ENCODE measurements at places on chromosomes 6 and 20.

DNA sequence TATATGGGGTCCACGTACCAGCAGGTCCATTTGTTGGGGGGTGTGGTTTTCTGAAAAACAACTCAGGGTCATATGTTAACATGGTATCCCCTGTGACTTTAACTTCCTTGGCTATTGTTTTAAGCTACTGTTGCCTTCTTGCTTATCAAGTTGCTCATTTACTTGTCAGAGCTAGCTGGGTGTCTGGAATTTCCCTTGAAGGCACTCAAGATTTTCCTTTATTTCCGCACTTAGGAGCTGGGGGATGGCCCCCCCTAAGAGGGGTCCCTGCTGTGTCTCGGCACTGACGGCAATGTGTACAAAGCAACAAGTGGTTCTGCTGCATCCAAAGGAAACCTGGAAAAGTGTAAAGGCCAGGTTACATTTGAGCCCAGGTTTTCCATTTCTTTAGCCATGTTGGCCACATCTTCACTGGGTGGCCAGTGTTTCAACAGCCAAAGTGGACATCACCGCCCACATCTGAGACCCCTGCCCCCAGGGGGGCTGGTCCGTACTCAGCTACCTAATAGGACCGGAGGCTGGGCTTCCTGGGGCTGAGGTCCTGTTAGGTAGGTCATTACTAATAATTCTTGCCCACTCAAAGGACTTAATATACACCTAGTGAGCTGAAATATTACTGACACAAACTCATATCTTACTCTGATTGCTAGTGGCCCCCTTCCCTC lies 24.8 kb upstream of the SYNDIG1 start:
- DNase-seq, result no peak

GRCh38 chr6:113306552-113307145 lies 550.5 kb upstream of the MARCKS start:
- peak; percentile 17 for DNase-seq

DNA sequence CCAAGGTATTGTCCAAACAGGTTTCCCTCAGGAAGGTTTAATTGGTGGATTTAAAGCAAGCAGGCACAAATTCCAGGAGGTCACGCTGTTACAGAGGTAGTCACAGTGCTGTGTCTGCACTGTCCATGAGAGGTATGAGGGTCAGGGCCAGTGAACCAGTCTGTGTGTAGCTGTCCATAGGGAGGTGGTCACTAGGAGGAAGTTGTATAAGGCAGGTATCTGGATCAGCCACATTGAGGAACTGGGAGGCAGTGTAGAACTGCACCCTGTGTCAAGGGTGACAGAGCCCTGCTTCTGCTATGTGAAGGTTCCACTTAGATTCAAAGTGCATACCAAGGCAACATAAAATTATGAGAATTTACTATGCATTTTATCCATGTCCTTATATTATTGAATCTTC lies 73.3 kb downstream of the MAP3K4 start:
- DNase-seq, result no peak

DNA sequence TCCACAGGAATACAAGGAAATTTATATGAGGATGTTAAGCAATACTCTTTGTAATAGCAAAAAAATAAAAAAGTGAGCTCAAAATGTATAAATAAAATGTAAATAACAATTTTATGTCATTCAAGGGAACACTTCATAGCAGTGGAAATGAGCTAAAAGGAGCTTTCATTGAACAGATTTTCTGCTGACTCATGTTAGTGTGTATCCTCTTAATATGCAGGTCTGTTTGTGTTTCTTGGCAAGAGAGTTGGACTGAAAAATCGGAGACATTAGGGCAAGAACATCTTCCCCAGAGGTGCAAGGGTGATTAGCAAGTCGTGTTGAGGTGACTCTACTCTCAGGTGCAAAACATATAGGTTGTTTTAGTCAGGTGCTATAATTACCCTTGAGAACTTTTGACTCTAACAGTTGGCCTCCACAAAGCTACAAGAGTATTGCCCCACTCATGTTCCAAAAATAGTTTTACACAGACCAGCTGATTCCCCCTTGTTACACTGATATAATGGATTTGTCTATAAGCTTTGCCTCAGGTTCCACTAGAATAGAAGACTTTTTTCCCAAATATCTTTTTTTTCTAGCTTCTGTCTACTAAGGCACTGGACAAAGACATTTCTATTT lies 702.9 kb downstream of the TENT5A start:
- no peak for DNase-seq

DNA sequence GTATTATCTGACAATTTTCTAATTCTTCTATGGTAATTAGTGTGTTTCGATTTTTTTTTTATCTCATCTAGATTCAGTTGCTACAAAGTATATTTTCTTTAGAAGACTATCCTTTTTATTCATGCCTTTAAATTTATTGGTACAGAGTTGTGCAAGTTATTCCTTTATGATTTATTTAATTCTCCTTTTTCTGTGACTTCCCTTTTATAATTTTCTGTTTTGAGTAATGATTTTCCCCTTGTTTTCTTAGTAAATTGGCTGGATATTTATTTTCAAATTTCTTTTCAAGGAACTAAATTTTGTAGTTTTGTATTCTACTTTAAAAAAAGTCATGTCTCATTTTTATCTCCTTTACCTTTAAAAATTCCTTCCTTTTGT lies 2.4 kb upstream of the IL22RA2 start:
- DNase-seq, result no peak

DNA sequence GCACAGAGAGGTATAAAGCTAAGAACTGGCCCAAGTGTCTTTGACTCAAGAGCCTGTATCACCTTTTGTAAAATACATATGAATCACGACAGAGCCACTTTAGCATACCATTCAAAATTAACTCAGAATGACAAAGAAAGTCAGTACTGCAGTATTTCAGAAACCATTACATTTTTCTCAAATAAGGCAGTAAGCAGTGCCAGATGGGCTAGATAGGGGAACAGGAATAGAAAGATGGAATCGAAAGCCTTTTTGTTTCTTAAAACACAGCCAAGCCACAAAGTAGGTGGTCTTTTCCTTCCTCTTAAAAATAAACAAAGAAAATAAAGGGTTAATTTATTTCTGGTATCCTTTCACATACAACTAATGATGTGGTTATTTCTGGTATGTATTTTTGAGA lies 10.3 kb downstream of the CLDN20 start:
- no peak for DNase-seq

- DNase-seq, result no peak
These were observed 227.0 kb downstream of the BMP2 start for GRCh38 chr20:6994452-6994851.

DNA sequence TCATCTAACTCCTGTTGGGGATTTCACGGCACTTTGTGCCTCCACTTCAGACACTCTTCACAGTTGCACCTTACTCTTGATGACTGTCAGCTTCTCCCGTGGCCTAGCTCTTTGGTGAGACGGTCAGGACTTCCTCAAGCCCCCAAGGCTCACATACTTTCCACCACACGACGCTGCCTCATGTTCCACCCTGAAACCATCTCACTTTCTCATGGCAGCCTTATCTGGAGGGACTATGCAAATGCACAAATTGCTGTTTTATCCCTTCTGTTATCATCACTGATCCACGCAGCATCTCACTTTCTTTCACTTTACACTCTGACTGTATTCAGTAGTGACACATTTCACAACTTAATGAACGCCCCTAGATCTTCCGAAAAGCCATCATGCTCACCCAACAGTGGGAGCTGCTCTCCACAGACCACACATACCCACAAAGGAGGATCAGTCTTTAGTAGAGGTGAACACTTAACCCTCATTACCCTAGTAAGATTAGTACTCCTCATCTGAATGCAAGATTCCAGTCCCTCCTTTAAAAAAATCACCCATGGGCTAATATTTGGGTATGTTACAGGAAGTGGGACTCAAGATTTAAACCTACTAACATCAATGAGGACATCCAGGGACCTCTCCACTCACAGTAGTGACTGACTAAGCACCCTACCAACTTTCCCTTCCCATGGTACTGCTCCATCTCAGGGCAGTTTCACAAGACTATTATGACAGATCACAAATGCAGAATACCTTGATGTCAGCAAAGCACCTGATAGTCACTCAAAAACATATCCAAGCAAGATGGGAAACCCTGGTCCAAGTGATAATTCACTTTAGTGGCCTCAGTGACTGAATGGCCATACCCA lies 35.4 kb downstream of the FYN start:
- DNase-seq, result peak; percentile 60

DNA sequence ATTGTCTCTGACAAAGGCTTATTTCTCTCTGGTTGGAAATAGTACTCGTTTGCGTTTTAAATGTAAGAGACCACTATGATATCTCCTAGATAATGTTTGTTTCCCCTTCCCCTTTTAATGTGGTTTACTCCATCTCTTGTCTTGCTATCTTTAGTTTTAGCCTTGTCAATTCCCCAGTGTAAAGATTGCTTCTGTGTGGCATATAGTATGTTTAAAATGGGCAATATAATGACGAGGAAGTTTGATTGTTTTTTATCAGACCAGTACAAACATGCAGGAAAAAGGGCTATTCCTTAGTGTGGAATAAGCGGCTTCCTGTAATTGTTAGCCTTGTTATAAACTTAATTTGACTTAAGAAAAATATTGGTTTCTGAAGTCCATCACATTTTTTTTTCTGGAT lies 3.1 kb downstream of the QKI start:
- DNase-seq, result no peak

DNA sequence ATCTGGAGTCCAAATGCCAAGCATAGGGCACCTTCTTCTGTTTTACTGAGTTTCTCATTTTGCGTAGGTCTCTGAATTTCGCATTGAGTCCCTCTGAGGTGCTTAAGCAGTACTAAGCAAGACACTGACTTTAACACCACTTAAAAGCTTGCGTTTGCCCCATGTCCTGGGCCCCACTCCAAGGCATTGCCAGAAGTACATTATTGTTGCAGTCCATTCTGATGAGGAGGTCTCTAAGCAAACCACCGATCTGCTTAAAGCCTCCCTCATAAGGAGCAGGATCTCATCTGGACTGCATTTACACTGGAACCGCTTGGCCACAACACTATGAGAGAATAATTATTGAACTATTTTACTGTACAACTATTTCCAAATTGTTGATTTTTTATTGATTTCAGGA lies 16.3 kb downstream of the BMP2 start:
- DNase-seq, result no peak

DNA sequence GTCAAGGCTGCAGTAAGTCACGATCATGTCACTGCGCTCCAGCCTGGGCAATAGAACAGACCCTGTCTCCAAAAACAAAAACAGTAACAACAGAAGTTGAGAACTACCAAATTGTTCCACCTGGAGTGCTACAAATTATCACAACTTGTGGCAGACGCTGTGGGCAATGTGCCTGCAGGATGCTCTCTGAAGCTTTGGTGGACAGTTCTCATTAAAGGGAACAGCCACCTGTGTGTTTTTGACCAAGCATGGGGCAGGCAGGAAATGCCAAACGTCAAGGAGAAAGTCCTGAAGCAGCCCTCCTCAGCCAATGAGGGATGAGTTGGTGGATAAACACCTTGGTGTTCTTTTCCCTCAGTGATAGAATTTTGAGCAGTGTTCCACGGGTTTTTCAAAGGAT lies 15.8 kb downstream of the COX4I2 start:
- no peak for DNase-seq

DNA sequence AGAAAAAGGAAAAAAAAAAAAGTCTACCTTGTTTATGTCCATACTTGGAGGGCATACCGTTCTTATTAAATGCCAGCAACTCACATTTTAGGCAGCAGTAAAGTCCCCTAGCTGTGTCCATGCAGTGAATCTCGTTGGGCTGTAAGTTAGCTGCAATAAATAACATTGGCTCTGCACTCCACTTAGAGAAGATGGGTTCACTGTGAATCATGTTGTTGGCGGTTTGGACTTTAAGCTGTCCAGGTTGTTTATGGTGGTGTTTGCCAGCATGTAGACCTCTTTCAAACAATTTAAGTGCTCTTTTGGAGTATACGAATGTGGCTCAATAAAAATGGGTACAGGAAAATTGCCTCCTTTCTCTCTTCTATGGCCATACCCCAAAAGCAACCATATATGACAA lies 127.4 kb downstream of the ZNF217 start:
- DNase-seq, result no peak

DNA sequence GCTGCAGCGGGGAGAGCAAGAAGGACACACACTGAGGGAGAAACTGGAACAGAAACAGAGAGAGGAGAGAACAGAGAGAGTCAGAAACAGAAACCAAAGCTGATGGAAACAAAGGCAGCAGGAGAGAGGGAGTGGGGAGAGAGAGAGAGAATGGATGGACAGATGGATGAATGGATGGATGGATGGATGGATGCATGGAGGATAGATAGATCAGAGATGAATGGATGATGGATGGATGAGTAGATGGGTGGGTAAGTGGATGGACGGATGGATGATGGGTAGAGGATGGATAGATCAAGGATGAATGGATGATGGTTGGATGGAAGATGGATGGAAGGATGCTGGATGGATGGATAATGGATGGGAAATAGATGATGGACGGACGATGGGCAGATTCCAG lies 35.0 kb upstream of the PHACTR3 start:
- DNase-seq, result no peak

- DNase-seq, result no peak
These were observed 2.2 kb downstream of the CBLN4 start for GRCh38 chr20:56002908-56003800.

- no peak for DNase-seq
These were observed 284.8 kb downstream of the GMDS start for GRCh38 chr6:1960486-1961142.

- DNase-seq, result no peak
These were observed 31.9 kb upstream of the SIRPA start for GRCh38 chr20:1863296-1863695.

DNA sequence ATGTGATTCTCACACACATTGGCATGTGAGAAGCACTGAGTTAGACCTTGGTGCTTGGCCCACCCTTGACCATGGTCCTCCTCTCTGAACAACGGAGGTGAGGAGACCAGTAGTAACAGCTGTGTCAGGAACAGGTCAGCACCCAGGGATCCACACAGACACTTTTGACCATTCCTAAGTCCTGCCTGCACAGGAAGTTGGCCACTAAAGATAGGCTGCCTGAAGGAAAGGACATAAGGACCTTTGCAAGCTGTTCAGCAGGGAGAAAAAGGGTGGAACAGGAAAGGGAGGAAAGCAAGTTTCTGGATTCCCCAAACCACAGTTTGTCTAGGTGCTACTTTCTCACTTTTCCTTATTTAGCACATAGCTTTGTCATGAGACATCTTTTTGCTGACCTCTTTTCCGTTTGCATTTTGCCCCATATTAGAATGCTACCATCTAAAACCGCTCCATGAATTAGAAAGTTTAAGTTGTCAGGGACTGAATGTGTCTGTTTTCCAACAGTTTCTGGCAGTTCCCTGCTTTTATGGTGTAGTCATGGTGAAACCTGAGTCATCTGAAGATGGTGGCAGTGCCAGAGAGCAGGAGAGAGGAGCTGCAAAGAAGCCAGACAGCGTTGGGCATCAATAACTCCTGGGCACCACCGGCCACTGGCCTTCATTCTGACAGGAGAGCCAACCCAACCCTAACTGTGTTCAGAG lies 1.1 kb upstream of the CD109 start:
- DNase-seq, result no peak

DNA sequence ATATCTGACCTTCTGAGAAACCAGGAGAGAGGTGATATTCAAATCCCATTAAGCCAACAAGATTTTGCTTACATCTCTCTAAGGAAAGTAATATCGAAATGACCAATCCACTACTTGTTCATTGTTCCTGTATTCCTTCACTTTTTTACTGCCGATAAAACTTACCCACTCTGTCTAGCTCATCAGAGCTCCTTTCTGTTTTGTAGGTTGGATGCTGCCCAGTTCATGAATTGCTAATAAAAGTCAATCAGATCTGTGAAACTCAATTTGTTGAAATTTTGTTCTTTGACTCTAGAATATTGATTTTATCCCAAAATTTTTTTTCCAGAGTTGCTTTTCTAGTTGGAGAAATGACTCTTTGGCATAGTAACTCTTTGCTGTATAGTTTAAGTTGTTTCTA lies 148.9 kb upstream of the INSM1 start:
- DNase-seq, result no peak

All from activated T-helper 1 cell treated with anti-CD3 and anti-CD28 coated beads, Interleukin-12 subunit alpha, Interleukin-12 subunit beta, Interleukin-2, Interleukin-4 antibody, amounts not matched to agents 30 ng/mL and 10 ng/mL and 1 ng/mL, durations not matched to agents 14 hours and 24 hours and 36 hours (primary cell).